ENCODE measurements at places on chromosomes 5 and 9. TPM values are rescaled to one million over a fixed set of nuclear protein-coding genes. Genes with fewer than 3 reads are reported as not detected.

Gene SVEP1
- total RNA-seq, result 26.4 TPM

Gene AIF1L
- total RNA-seq, result 19.1 TPM

Gene SPATA31A3
- not detected for total RNA-seq

Gene NUTM2G
- total RNA-seq, result not detected

Gene ZNF462
- 32.4 TPM for total RNA-seq

Gene ZNF608
- 37.8 TPM for total RNA-seq

Gene NKD2
- total RNA-seq, result 7.3 TPM

Gene PTCH1
- 19.7 TPM for total RNA-seq

Gene GKAP1
- 14.9 TPM for total RNA-seq

Gene C9orf50
- total RNA-seq, result not detected

Gene KIF20A
- total RNA-seq, result 24.8 TPM

Gene IL31RA
- total RNA-seq, result 4.1 TPM

Gene IFNE
- total RNA-seq, result not detected

Gene SHC3
- 1.1 TPM for total RNA-seq

Gene SCGB3A2
- total RNA-seq, result 5.8 TPM

Gene ESM1
- 5.0 TPM for total RNA-seq

Gene HSD17B4
- 133 TPM for total RNA-seq

Gene CAMK4
- 8.4 TPM for total RNA-seq

Gene GLDC
- 1.6 TPM for total RNA-seq

Gene AFAP1L1
- 121 TPM for total RNA-seq

Gene SLC36A3
- total RNA-seq, result not detected

Gene NEUROG1
- not detected for total RNA-seq

Gene OR1Q1
- total RNA-seq, result not detected

Gene NOL6
- total RNA-seq, result 19.7 TPM

Gene ANGPTL2
- 78.1 TPM for total RNA-seq

Gene ATP6V0E1
- 52.5 TPM for total RNA-seq

Gene ACSL6
- total RNA-seq, result 2.5 TPM

Gene ADCY2
- 41.3 TPM for total RNA-seq

Gene TMEM174
- not detected for total RNA-seq

Gene ADRB2
- 20.9 TPM for total RNA-seq

Gene CTNNAL1
- 51.2 TPM for total RNA-seq

Gene STING1
- total RNA-seq, result 38.9 TPM

Gene PRDM9
- not detected for total RNA-seq

All from tongue (tissue), 3 donors.